ENCODE measurements at places on chromosomes 4 and X. TPM values are rescaled to one million over a fixed set of nuclear protein-coding genes. Genes with fewer than 3 reads are reported as not detected.

HTN3 gene
- not detected for total RNA-seq

RAB9B gene
- total RNA-seq: 0.43 TPM

GK gene
- 14.2 TPM for total RNA-seq

PDGFC gene
- 21.0 TPM for total RNA-seq

CLIC2 gene
- 34.3 TPM for total RNA-seq

ELOVL6 gene
- total RNA-seq: 0.64 TPM

FAT1 gene
- 52.9 TPM for total RNA-seq

AKAP4 gene
- not detected for total RNA-seq

TRIM61 gene
- total RNA-seq: not detected

PAGE4 gene
- not detected for total RNA-seq

PITX2 gene
- total RNA-seq: not detected

RAI2 gene
- total RNA-seq: 21.5 TPM

TCEANC gene
- total RNA-seq: 4.5 TPM

MBTPS2 gene
- total RNA-seq: 6.2 TPM

TMLHE gene
- total RNA-seq: 8.8 TPM

UBA1 gene
- total RNA-seq: 162 TPM

NR0B1 gene
- 0.21 TPM for total RNA-seq

RPA4 gene
- 0.43 TPM for total RNA-seq

ETDA gene
- total RNA-seq: not detected

ERCC6L gene
- total RNA-seq: not detected

STARD8 gene
- 16.0 TPM for total RNA-seq

SLC6A14 gene
- total RNA-seq: not detected

MAEA gene
- 56.3 TPM for total RNA-seq

NMU gene
- total RNA-seq: not detected

XIAP gene
- 22.9 TPM for total RNA-seq

MAGEB18 gene
- not detected for total RNA-seq

CXXC4 gene
- total RNA-seq: not detected

DCLK2 gene
- 34.2 TPM for total RNA-seq

TIGD4 gene
- total RNA-seq: not detected

GPC3 gene
- 0.75 TPM for total RNA-seq

CHST7 gene
- 64.6 TPM for total RNA-seq

DGAT2L6 gene
- total RNA-seq: not detected

STK32B gene
- total RNA-seq: 2.3 TPM

CSAG3 gene
- total RNA-seq: not detected

TMEM175 gene
- total RNA-seq: 41.2 TPM

ZNF330 gene
- total RNA-seq: 7.9 TPM

ANOS1 gene
- total RNA-seq: 1.7 TPM

CPXCR1 gene
- total RNA-seq: not detected

CLCN5 gene
- total RNA-seq: 2.0 TPM

All from ascending aorta (tissue), 2 donors.